ENCODE measurements at places on chromosomes 5 and 9. TPM values are rescaled to one million over a fixed set of nuclear protein-coding genes. Genes with fewer than 3 reads are reported as not detected.

DNA sequence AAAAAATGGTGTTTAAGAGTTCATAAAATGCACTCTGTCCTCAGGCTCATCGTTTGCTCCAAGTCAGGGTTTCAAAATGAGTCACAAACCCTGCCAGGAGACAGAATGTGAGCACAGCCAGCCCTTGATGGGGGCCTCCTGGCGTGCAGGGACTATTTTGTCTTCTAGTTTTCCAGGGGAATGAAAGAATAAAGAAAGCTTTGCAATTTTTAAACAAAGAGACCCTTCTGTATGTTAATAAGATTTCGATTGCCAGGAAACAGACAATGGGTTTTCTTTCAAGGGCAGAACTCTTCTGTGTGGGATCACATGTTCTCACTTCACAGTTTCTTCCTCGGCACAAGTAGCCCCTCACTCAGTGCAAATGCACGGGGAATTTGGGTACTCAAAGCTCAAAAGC, 121.4 kb upstream of the C6 start:
- H3K27me3 ChIP-seq, result no peaks in the 10 kb centered on the region
- peaks cover 5% of the 10 kb centered on the region for H3K4me1 ChIP-seq
- DNase-seq, result peak; percentile 51
- H3K36me3 ChIP-seq, result no peaks in the 10 kb centered on the region
- H3K4me3 ChIP-seq, result no peak overlapping the region

- no peak overlapping the region for H3K27ac ChIP-seq
- no peaks in the 10 kb centered on the region for H3K27me3 ChIP-seq
- H3K36me3 ChIP-seq, result no peaks in the 10 kb centered on the region
- H3K4me3 ChIP-seq, result no peak overlapping the region
- peak; percentile 92 for DNase-seq
Measured at GRCh38 chr5:2442496-2443354, 308.8 kb downstream of the IRX2 start.

Gene HTR1A
- total RNA-seq, result not detected

DNA sequence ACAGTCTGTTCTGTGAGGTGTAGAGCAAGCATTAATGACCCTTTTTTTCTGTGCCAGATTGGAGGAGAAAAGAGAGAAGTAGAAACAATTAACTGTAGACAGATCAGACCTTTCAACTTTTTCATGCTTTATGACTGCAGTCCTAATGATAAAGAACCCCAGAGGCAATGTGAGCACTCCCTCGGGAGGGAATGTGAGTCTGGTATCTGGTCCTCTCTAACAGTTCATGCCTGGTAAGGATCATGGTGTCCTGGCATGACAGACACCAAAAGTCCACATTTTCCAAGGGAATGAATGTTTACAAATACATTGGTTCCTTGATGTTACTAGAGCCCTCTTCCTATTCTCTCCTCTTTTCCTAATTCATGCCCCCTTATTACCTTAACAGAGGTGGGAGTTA, 70.3 kb downstream of the MTAP start:
- peaks cover 2% of the 10 kb centered on the region for H3K4me1 ChIP-seq
- peaks cover 4% of the 10 kb centered on the region for H3K36me3 ChIP-seq
- H3K27ac ChIP-seq, result no peak overlapping the region
- no peak for DNase-seq
- no peaks in the 10 kb centered on the region for H3K27me3 ChIP-seq
- no peak overlapping the region for H3K4me3 ChIP-seq
